ENCODE measurements at places on chromosomes 4 and X.

DNA sequence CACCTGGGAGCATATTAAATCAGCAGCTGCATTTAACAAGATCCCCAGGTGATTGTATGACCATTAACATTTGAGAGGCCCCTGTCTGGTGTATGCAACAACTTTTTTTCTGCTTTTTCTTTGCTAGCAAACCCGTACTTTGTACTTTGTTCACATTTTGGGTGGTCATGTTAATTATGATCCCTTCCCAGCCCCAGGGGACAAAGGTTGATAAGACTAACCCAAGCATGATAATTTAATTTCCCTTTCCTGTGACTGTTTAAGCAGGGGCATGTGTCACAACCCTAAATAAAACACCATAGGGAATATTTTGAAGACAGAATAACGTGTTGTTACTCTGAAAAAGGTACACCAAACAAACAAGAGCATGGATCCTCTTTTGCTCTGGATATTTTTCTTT is 332.0 kb downstream of the PCDH18 start:
- no peak for DNase-seq

DNA sequence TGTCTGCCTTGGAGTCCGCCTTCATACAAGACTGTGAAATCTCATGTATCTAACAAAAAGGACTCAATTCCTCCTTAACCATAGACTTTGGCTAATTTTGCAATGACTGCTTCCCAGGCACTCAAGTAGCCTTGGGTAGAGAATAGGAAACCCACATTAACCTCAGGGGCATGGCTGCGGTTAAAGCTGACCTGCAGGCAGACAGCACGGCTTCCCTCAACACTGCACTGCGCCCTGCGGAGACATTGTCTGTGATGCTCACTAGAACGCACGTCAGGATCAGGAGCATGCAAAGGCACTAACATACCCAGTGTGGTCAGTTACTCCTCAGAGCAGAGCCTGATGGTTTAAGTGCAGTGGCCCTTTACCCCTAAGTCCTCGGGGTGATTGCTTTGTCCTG is 10.3 kb upstream of the GPR143 start:
- no peak for DNase-seq

GRCh38 chr4:55732864-55733263 is 86.7 kb upstream of the EXOC1L start:
- DNase-seq, result no peak

DNA sequence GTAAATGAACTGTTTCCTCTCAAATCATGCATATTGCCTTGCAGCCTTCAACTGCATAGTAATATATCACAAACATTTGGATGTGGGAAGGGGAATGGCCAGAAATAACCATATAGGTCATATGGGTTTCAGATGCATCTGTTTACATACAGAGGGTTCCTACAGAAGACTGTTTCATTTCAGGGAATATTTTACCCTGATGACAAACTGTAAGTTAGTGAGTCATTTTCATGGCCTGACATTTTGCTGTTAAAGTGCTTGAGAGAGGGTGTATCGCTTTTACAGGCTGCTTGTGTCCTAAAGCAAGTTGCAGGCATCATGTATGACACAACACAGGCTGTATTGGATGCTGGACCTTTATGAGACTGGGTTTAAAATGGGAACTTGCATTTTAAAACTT is 25.5 kb upstream of the AMOT start:
- DNase-seq, result no peak

- no peak for DNase-seq
These were observed 183.6 kb upstream of the DKK2 start for GRCh38 chr4:107219681-107220080.

DNA sequence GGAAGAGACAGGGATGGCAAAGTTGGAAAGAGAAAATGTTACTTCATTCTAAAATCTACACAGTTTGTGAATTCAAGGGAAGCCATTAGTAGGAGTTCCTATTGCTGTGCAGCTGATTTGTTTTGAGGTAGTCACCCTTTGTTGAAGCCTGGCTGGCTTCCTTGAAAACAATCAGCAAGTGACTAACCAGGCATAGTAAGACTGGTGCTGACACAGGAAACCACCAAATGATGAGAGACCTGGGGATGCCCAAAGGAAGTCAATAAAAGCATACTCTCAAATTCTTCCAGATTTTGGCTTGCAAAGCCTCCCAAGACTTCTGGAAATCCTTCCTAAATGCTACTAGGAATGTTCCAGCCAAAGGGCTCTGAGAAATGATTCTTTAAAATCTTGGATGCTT is 23.9 kb upstream of the PRDM8 start:
- DNase-seq, result no peak

- no peak for DNase-seq
These were observed 5.3 kb upstream of the TRMT2B start for GRCh38 chrX:101057093-101057714.

Data from SHP77 treated with DMSO at 0.1 percent for 48 hours (cell line).